Stimulated activated memory B cell treated with anti-CD40 and anti-IgM and Interleukin-4, amounts not matched to agents 10 μg/mL and 1 μg/mL and 100 μg/mL, for 72 hours (primary cell): ENCODE measurements at places on chromosomes 4 and X.

DNA sequence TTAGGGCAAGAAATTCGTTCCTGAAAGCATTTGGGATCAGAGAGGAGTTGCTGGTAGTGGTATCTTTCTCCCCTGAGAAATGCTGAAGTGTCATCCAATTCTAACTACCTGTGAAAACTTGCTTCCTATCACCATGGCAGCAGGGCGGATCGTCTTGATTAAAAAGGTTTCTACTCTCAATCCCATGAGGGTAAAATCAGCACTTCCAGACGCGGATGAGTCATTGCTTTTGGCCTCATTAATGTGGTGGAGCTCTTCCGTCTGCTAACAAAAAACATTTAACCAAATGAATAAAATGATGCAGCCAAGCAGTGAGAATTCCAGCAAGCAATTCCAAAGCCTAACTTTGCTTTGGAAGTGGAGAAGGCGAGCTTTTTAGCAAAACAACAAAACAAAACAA, 325.6 kb downstream of the CAMK2D start:
- no peak for ATAC-seq

DNA sequence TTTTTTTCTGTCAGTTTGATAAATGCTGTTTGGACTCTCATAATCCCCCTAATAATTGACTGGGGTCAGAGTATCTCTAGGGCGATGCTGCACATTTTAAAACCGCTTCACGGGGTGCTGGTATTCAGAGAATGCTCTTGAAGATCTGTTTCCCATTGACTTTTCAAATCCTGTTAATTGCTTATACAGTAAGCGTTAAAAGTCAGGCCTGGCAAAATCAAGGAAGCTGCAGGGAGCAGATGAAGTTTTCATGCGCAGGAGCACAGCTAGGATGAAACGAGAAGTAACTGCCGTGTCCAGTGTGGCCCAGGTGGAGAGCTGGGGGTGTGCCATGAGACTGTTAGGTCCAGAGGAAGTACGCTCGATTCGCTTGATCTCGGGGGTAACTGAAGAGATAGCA, 312.9 kb downstream of the TRIML1 start:
- ATAC-seq: no peak

DNA sequence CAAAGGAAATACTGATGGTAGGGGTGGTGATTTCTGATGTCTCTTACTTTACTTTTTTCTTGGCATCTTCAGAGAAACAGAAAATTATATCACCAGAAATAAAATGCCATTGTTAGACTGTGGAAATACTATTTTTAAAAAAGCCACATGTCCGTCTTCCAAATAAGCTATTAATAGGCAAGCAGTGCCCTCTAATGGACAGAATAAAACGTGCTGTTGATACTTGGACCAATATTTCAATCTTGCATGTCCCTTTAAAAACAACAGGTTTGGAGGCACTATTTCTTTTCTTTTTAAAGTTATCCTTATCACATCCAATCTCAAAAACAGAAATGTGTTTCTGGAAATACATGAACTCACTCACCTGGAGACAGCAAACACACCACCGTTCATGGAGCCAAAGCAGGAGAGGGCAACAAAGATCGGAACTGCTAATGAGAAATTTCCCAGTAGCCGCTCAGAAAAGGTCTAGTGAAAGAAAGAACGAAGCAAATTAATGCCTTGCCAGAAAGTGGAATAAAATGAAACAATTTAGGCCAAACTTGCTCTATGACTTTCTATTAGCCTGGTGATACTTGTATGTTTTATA, 59.2 kb downstream of the SLC7A11 start:
- no peak for ATAC-seq

DNA sequence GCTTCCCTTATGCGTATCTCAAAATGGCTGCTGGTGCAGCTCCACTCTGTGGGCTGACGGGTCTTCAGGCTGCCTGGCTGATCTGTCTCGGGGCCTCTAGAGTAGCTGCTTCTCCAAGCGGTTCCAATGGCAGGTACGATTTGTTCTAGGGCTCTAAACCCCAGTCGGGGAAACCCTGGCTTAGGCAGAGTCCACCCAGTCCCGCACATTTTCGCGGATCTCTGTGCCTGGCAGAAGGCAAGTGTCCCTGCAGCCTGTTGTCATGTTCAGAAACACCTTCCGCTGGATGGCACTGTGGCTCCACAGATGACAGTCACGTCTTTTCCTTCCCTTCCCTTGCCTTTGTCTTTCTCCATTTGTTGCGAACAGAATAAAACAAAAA, 54.4 kb downstream of the NBDY start:
- no peak for ATAC-seq

DNA sequence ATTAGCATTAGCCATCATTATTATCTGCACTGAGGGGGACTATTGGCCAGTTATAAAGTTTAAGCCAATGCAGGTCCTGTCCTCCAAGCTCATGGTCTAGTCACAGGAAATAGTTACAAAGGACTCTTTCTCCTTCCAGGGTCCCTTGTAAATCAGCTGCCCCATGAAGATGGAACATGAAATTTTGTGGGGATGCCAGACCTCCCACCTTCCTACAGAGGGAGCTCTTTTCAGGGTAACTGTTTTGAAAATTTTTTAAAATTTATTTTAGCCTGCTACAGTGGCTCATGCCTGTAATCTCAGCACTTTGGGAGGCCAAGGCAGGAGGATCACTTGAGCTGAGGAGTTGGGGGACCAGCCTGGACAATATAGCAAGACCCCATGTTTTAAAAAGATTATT, 124.4 kb upstream of the SLC34A2 start:
- ATAC-seq: no peak

DNA sequence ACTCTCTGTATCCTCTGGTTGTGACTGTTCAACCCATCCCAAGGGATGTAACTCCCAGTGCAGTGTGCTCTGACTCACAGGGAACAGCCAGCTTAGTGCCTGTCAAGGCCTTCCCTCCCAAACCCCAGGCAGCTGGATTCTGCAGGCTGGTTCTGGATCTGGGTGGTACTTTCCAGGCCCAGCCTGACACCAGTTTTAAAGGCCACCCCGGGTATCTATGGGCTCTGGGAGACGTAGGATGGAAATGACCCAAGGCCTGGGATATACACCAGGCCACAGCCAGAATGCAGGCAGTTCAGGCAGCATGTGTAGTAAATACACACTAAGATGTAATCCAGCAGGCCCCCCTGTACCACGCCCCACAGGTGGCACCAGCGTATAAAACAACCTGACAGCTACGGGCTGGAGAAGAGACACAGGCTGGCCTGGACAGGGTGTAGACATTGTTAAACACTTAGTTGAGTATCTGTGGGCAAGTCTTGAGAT, 64.2 kb downstream of the SPINK2 start:
- ATAC-seq: peak; percentile 74

DNA sequence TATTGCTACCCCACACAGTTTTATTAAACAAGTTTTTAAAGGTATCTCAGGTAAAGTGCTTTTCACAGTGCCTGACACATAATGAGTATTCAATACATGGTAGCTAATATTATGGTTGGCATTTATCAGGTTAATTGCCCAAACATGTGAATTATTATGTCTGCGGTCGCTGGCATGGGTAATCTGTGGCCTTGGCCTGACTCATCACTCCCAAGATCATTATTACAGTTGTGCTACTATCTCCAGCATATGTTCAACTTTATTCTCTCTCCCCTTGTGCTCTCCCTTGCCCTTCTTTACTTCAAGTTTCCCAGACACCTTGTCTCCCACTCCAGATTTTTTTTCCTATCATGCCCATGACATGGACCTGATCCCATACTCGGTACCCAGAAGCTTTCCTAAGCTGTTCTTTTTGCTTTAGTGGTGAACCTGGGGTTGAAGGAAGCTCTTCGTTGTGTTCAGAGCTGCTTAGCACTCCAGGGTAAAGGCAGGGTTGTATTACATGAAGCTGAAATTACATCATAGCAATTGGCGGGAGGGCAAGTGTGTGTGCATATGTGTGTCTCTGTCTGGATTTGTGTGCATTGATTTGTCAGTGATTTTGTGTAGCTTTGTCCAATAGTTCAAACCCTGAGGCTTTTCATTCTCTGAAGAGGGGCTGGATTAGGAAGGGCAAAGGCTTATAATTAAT, 176.5 kb upstream of the NRK start:
- ATAC-seq: no peak

DNA sequence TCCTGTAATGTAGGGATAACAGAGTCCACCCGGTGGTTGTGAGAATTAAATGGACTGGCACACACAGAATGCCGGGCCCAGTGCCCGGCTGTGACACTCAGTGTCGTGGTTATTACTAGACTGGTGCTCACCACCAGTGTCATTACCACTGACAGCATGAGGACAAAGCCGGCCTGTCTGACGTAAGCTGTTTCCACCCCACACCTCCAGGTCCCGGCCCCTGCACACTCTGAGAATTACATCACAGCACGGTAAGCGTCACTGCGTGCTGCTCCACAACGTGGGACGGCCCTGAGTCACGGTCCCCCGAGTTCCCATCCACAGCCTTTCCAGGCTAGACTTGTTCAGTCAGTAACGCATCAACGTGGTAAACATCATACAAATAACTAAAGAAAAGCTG, 22.9 kb downstream of the FAT1 start:
- ATAC-seq: no peak

GRCh38 chr4:37431417-37431743, 186.8 kb downstream of the NWD2 start:
- no peak for ATAC-seq

- ATAC-seq: no peak
Observed at GRCh38 chr4:151408380-151408629, 671 bp upstream of the FHIP1A start.

GRCh38 chrX:27889878-27890277, 82.1 kb downstream of the MAGEB10 start:
- ATAC-seq: no peak

GRCh38 chrX:96373047-96373355, 311.6 kb upstream of the DIAPH2 start:
- ATAC-seq: no peak

DNA sequence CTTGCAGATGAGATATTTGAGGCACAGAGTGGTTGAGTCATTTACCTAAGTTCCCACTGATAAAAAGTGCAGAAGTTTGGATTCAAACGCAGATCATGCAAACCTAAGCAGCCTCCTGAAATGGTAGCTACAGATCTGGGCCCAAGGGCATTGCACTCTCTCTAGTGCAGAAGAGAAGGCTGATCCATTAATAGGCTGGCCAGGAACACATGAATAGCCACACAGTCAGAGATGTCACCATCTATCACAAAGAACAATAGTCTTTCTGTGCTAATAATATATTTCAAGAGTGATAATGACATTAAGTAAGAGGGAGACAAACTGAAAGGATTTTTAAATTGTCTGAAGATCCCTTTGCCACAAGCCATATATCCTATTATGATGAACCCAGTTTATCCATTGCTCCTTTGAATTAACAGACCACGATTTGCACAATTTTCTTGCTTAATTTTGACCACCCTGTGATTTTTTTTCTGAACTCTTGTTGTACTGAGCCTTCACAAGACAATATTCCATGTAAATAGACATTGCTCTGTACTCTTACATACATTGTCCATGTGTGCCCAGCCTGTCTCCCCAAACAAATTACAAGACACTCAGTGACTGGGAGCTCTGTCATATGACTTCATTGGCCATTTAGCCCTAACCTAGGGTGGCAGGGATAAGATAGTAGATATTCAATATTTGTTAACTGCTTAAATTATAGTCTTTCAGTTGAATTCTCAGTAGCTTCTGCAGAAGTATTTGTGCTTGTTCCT, 112.4 kb upstream of the RBPJ start:
- ATAC-seq: no peak

GRCh38 chr4:17492058-17492741, 19.7 kb downstream of the QDPR start:
- no peak for ATAC-seq

DNA sequence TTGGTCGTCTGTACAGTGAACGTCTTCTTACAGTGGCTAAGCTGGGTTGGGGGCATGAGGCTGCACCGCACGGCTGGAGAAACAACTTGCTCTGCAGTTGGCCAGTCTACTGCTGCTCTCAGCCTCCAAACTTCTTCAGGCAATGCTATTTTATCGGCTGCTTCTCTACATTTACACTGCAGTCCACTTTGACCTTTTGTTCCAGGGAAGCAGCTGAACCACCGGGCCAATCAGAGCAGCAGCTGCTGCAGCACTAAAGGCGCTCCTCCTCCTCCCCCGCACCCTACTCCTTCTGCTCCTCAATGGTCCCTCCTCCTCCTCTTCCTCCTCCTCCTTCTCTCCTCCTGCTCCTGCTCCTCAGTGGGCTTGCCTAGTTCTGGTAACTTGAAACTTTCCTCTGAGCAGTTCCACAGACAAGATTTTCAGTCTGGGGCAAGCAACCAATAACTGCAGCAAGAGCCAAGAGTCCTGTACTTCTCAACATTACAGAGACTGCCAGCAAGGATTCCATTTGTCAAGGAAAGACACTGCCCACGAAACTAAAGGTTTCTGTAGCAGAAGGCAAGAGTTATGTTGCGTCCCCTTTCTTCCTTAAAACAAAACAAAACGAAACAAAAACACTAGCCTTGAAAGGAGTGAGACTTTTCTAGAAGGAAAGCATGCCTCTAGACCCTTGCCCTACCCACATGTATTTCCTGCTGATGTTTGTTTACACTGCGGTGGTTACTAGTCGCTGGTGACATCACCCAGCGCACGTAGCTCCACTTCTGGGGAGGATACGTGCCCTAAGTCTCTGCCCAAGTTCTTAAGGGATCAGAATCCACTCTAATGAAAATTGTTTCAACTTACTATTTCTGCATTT, 125.7 kb upstream of the NAP1L5 start:
- peak; percentile 83 for ATAC-seq

GRCh38 chr4:122500852-122501501, 44.5 kb upstream of the IL2 start:
- ATAC-seq: peak; percentile 45

DNA sequence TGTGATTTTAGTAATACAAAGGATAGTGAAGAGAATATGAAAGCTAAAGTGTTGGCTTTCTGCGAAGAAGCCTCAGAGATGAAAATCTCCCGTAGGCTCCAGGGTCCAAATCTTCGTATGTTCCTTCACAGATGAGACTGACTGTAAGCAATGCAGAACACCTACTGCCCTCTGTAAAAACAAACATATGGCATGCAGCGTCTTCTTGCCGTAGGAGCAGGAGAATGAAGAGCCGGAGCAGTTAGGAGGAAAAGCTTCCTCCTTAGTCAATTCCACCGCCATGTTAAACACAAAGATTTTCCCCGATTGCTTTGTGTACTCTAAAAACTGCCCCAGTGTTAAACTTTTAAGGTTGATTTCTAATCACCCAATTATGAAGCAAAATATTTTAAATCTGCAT, 22.5 kb downstream of the RWDD4 start:
- ATAC-seq: no peak

DNA sequence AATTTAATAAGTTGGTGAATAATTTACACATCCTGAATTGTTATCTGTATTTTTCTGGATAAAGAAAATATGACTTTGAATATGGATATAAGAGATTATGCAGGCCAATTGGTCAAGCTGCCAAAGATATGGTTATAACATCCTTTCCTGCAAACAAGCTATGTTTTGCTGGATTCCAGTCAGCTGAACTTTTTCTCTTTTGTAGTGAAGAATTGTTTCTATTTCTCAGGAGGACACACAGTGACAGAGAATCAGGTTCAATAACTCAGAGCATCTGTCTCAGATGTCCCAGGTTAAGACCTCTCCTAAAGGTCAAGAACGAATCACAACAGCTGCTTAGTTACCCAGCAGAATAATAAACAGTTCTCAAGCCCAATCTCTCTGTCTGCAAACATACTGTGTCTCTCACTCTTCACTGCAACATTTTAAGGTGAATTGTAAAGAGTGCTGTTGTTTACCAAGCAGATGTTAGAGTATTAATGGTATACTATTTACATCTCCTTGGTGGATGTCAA, 189.5 kb upstream of the ANKRD50 start:
- ATAC-seq: no peak
